ENCODE measurements at places on chromosomes 6 and 20.
A peak's percentile ranks its signal among the peaks of the same experiment; 100 is the strongest.

DNA sequence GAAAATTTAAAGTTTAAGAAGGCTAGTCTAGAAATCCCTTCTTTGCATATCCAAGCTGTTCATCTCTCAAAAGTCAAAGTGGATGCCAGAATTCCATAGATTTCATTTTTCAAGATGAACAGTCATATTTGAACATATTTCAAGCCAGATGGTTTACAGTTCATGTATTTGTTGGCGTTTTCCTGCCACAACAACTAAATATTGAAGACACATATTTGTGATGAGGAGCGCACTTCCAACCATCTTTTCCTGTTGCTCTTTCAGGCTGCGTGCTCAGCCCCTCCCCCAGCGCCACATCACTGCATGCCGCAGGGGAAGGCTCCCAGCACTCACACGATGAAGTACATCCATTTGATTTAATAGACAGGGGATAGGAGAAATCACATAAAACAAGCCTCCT, 5.9 kb upstream of the NOX3 start:
- DNase-seq: no peak

- DNase-seq: no peak
Measured at GRCh38 chr6:84767526-84768201, 3.3 kb upstream of the TBX18 start.

GRCh38 chr6:141677598-141678211, 455.0 kb upstream of the GJE1 start:
- DNase-seq: no peak

DNA sequence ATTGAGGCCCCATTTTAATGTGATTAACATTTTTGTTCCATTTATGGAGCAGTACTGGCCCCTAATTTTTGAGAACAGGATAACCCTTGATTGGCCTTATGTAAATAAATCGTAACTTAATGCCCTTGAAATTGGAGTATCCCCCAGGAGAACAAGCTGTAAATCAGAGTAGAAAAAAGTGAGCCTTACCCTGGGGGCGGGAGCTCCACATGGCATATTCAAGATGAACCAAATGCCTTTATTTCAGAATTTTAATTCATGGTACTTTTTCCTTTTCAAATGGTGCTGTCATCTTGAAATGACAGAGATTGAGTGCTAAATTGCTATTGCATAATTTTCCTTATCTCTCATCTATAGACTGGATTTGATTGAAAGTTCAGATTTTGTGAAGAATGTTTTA, 809.5 kb upstream of the FLRT3 start:
- no peak for DNase-seq

DNA sequence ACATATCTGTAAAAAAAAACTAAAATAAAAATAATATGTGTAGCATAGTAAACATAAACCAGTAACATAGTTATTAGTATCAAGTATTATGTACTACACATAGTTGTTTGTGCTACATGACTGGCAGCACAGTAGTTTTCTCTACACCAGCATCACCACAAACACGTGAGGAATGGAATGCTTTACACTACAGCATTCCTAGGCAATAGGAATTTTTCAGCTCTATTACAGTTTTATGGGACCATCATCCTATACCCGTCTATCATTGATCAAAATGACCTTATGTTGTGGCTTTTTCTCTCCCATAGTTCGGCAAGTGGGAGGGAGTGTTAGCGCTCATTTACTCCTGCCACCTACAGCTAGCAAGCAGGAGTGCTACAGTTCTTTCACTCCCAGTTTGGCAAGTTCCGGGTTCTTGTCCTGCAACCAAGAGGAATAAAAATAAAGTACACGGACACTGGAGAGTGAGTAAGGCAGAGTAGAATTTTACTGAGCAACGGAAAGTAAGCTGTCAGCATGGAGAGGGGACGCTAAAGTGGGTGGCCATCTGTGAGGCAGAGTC, 196.8 kb upstream of the HSF2 start:
- DNase-seq: no peak

GRCh38 chr6:44001318-44002066, 125.8 kb downstream of the MRPL14 start:
- no peak for DNase-seq

- DNase-seq: no peak
Measured at GRCh38 chr6:38483526-38483925, 156.2 kb downstream of the BTBD9 start.

DNA sequence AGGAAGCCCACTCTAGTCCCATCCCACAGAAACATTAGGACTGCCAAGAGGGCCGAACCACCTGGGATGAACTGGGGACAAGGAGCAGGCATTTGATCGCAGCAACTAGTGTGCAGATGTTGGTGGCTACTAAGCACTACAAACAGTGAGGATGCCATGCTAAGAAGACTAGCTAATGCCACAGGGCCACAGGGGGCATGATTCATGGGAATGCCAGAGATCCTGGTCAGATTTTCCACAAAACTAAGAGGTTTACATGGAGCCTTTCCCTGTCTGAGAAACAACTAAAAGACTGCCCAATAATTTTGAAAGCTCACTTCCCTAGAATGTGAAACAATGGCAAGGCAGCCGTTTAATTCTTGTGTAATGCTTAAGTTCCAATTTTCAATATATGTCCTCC, 375.9 kb upstream of the PTCHD4 start:
- DNase-seq: no peak

GRCh38 chr6:4318321-4318720, 182.9 kb upstream of the ECI2 start:
- no peak for DNase-seq

DNA sequence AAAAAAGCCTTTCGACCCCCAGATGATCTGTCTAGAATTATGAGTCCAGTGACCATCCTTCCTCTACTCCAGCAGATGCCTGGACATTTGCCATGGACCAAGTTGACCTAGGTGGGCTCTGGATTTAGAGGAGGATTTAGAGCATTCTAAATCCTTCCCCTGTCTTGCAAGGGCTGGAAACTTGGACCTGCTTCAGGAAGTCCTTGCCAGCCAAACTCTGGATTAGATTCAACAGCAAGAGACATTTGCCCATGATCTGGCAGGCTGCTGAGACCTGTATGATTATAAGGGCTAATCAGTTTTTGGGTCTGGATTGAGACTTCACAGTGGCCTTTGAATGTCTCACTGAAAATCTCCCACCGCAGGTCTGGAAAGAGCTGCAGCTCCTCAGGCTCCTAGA, 13.1 kb upstream of the HDGFL1 start:
- DNase-seq: no peak

- no peak for DNase-seq
Measured at GRCh38 chr20:64093013-64093503, 8.9 kb upstream of the LKAAEAR1 start.

DNA sequence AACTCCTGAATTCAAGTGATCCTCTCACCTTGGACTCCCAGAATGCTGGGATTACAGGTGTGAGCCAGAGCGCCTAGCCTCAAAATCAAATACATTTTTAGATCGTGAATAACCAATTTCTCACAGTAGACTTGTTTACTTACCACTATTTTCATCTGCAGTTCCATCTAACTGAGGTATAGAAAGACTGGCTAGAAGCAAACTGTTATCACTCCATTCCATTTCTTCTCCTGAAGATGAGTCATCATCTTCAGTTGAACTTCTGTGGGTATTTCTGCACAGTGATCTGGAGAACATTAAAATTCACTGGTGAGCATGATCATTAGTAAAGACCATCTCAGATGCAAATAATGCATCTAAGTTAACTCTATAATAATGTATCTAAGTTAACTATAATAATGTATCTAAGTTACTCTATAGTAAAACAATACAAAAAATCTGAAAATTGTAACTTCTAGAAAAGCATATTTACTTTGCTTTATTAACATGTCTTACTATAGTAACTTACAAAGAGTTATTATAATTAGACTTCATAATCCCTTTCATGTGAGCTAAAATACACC, 105.4 kb downstream of the REV3L start:
- DNase-seq: no peak

GRCh38 chr6:138724015-138724414, 49.6 kb upstream of the CCDC28A start:
- no peak for DNase-seq

DNA sequence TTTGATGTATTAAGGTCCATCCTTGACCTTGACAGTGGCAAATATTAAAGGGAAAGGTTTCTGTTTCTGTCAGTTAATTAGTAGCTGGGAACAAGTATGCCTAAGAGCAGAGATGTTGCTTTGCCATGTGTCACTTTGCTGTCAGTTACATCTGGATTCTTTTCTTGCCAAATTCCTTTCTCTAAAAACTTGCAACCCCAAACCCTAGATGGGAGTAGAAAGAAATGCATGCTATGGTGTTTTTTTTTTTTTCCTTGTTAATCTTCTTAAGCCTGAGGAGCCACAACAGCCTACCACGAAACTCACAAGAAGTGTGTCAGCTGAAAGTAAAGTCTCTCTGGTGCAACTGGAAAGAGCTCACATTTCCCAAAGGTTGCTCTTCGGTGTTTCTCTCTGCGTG, 18.0 kb upstream of the CLDN20 start:
- no peak for DNase-seq

DNA sequence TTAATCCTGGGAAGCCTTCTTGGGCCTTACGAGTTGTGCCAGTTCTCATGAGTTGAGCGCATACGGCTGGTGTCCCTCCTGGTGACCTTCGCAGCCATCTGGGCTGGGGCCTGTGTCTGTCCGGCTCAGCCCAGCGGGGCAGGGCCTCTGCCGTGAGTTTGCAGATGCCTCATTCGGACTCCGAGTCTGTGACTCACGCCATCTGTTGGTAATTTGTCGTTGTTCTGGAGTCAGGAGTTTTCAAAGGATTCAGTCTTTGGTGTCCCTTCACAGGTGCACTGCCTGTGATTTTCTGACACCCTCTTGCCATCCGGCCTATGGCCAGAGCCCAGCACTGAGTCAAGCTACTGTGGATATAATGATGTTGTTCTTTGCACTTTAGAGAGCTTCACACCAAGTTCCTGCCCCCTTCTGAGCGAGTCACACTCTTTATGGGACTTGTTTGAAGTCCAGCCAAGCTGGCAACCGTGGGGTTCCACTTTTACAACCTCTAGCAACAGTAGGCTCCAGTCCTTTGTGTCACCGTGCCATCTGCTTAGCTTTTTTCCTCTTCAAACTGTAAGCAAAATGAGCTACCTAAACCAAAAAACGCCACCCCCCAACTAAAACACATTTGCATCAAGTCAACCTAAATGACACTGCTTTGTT, 175.6 kb downstream of the AIG1 start:
- DNase-seq: no peak

GRCh38 chr6:133937909-133938308, 15.1 kb upstream of the TBPL1 start:
- DNase-seq: no peak

DNA sequence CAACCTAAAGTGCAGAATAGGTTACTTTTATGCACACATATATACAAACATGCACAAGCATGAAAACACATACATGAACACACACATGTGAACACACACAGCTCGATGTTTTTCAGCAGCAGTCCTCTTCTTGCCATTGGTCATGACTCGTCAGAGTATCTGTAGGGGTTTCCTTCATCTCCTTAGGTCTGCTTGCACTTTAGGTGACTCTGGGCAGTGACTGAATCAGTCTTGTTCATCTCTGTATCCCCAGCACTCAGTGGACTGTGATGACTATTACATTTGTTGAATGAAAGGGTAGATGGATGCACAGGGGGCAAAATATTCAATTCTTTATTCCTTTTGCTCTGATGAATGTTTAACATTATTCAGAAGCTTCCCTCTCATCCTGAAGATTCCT, 26.8 kb downstream of the CBLN4 start:
- no peak for DNase-seq

- DNase-seq: no peak
Measured at GRCh38 chr6:149515494-149515893, 30.3 kb downstream of the PPIL4 start.

- no peak for DNase-seq
Measured at GRCh38 chr6:24274441-24275083, 83.3 kb downstream of the DCDC2 start.

- no peak for DNase-seq
Measured at GRCh38 chr6:88492824-88493223, 326.7 kb upstream of the CNR1 start.

DNA sequence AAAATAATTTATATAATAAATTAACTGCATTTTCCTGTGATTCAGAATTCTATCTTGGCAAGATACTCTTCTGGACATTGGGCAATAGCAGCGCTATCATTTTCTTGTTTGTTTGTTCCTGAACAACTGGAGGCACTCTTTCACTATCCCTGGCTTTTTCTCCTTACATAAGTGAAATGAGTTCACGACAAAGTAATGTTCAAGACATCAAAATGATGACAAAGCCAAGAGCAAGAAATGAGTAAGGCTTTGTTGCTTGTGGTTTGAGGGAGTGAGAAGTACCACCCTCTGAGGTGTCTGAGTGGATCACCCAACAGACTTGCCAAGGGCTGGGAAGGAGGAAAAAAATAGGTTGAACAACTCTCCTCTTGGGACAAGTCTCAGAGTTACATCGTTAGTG, 466.6 kb upstream of the JAG1 start:
- DNase-seq: peak; percentile 3

DNA sequence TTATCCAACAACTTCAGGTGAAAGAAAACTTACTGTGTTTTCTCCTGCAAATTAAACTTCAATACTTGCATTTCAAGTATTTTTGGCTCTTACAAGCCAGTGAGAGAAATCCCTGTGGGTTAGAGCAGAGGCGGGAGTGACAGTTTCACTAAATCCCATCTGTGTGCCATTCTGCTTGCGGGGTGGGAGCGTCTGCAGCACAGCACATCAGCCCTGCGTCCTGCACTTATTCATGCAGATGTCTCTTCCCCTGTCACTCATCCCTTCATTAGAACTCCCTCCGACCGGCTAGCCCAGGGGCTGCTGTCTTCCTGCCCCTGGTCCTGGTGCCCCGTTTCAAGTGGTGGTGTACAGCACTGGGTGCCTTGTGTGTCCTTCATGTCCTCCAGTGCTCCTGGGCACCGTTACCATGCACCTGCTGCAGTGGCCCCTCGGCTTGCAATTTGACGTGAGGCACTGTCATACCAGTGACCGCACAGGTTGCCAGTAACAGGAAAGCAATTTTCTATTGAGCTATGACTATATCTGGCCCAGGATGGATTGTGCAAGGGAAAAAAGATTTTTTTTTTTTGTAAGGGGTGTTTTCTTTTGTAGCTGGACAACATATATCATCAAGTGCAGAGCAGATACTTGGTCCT, 59.4 kb downstream of the INSM1 start:
- DNase-seq: no peak

GRCh38 chr6:2576499-2576898, 174.2 kb downstream of the MYLK4 start:
- DNase-seq: no peak

DNA sequence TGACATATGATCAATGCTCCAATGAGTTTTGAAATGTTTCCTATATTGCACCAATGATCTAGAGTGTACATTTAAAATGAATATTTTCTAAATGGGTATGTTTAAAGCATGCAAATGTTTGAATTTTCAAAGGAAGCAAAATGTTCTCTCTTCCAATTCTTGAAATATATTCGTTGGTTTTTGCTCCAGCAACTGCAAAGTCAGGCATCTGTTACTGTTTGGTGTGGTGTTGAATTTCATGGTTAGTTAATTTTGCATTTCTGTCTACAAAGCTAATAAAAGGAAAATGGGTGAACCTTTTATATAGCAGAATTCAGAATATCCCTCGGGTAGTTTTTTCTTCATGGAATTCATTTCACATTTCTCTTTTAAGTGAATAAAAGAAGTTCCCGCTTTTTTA, 1018.3 kb downstream of the GRIK2 start:
- DNase-seq: no peak

GRCh38 chr6:4451081-4451480, 315.7 kb upstream of the ECI2 start:
- no peak for DNase-seq

GRCh38 chr20:19492687-19493336, 265.2 kb upstream of the RIN2 start:
- no peak for DNase-seq

All from AG04450 (cell line).